GOT3 (cell line): ENCODE measurements at places on chromosomes 11 and 22.

DNA sequence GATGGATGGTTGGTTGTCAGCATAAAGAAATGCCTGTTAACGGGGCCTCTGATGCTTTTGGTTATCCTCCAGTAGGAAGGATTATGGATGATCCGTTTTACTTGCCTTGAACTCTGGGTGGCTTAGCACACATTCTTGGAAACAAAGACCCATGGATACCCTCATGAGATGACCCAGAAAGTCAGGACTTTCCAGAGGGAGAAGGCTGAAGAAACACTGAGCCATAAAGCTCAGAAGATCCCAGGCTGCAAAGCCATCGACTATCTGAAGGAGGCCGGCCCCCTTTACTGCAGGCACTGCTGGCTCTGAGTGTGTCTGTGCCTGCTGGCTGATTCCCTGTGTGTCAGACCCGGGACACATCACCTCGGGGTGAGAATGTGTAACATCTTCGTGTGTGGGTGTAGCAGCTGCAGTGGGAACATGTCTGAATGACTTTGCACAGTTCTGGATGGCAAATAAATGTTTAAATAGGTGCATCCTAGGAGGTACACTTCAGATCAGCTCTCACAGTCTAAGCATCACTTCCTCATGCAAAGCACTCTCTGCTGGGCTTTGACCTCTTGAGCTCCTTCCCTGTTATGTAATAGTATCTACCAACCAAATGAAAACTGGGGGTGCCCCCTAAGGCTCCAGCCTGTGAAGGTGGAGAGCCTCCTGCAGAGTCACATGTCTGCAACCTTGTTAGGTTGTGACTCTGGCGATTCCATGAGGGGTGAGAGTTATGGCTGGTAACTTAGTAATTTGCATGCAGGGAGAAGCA is 1084.9 kb downstream of the TBC1D22A start:
- DNase-seq = no peak

DNA sequence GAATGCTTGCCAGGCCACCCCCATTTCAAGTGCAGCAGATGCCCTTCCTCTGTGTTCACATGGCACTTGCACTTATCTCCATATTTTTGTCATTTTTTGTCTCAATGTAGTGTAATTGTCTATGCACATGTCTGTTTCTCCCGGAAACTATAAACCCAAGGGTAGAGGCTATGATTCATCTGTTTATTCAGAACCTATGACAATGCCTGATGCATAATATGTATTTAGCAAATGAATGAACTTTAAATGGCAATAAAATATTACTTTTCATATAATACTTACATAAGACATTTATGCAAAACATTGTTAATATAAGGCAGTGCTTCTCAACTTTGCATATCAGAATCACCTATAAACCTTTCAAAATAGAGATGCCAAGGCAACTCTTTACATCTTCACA is 6.7 kb downstream of the PAK1 start:
- DNase-seq = no peak

DNA sequence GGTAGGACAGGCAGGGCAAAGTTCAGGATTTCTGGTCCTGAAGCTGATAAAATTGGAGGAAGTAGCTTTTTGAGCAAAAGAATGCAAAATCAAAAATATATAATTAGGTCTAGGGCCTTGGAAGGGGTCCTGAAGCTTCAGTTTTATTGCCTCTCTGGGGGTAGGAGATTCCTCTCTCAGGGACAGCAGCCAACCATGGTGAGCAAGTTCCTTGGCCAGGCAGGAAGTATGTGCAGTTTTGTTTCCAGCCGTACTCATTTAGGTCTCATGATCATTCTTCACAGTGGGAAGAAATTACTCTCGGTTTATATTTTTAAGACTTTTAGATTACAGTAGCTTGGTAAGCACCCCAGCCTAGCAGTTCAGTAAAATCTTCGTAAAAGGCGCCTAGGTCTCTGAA is 2.9 kb upstream of the RAB38 start:
- no peak for DNase-seq

DNA sequence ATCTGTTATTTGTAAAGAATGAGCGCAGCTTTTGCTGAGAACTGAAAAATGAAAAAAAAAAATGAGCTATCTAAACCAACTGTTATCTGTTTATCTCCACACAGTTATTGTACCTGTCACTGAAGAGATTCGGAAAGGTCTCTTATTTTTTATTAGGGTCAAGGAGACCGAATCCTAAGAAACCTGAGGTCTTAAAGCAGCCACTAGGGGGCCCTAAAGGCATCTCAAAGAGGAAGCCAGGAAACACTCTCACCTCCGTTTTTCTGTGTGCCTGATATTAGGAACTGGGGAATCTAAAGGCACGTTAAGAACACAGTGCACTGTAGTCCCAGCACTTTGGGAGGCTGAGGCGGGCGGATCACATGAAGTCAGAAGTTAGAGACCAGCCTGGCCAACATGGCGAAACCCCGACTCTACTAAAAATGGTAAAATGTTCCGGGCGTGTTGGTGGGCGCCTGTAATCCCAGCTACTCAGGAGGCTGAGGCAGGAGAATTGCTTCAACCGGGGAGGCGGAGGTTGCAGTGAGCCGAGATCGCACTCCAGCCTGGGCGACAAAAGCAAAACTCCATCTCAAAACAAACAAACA is 3.5 kb upstream of the LARGE1 start:
- DNase-seq = no peak

DNA sequence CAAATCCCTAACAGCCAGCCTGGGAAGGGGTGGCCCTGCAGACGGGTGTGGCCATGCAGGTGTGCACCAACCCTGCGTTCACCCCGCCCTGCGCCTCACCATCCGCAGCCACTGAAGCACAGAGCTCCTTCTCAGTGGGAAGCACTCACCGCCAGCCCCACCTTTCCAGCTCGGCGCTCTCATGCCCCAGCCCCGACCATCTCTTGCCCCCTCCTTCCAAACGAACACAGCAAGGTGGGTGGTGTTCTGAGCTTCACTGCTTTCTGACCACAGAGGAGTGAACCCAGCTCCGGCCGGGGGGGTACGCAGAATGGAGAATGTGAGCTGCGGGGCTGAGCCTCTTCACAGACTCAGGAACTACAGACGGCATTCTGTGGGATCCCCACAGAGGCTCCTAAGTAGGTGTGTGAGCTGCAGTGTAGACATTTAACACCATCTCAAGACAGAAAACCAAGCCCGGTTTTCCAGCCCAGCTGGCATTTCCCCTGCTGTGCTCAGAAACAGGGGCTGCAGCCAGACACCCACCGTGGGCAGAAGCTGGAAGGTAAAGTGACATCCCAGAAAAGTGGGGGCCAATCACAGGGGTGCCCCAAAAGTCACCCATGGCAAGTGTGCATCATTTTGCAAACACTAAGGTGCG is 88.4 kb upstream of the RTL6 start:
- DNase-seq = no peak

DNA sequence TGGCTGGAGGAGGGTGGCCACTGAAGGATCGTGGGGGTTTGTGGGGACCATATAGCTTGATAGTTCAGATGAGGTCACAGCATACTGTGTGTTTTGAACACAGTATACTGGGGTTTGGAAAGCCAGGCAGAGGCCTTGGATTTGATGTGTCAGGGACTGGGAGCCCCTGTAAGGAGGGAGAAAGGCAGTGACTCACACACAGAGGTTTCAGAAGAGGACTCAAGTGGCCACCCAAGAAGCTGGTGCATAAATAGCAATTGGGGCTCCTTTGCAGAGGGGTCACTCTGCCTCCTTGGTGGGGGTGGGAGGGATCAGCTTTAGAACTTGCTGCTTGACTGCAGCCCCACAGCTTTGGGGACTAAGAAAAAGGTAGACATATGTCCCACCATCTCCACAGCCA is 39.3 kb downstream of the SLC5A1 start:
- DNase-seq = no peak

DNA sequence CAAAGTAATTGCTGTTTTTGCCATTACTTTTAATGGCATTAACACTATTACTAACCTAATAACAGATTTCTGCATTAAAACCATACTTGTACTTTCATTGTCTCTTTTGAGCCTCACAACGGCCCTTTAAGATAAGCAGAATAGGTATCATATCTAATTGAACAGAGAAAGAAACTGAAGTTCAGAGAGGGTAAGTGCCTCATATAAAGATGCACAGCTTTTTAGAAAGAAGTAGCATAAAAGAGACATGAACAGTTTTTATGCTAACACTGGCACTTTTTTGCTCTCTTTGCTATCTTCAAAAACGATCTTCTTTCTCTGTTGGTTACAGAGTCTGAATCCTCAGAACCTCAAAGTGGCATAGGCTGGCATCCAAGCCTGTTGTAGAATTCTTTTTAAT is 102.9 kb upstream of the OR5AK2 start:
- DNase-seq = no peak

DNA sequence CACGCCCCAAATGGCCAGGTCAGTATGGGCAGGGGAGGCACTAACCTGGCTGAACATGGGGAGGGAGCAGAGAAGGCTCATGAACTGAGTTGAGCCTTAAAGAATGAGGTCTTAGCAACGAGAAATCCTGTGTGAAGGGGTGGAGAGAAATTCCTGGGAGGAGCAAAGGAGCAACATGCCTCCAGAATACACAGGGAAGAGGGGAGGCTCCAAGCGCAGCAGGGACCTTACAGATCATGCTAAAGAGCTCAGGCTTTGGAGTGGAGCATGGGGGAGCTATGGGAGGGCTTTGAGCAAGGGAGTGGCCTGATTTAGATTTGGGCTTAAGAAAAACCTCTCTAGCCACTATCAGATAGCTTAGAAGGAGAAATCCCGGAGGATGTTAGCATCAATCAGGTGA is 88.1 kb downstream of the MN1 start:
- no peak for DNase-seq

- no peak for DNase-seq
Observed at GRCh38 chr22:27382947-27383346, 418.6 kb downstream of the MN1 start.

- no peak for DNase-seq
Observed at GRCh38 chr22:36387709-36387958, 133 bp downstream of the MYH9 start.

DNA sequence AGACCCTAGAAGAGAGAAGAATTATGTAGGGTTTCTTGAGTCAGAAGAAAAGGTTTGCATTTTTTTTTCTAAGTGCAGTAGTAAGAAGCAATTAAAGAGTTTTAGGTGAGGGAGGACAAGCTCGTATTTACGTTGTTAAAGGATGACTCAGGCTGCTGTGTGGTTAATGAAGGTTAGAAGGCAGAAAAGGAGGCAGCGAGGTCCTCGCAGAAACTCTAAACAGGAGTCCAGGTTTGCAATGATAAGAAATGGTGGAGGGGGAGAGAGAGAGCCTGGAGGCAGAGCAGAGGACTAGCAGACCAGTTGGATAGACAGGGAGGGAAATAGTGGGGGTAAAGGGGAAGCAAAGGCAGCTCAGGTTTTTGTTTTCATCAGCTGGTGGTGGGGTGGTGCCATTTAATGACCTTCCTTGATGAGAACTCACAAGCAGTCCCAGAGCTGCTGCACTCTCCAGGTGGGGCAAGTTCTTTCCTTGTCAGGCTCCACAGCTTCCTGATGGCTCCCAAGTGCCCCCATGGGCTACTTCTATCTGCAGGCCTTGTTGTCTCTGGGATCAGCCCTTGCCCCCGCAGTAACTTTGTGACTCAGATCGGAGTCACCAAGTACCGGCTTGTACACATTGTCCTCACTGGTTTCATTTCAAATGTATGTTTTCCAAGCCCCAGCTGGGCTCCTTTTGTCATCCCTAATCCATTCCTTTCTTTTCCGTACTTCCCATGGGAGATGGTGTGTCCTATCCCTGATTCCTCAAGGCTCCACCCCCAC is 8.3 kb upstream of the INSC start:
- no peak for DNase-seq

DNA sequence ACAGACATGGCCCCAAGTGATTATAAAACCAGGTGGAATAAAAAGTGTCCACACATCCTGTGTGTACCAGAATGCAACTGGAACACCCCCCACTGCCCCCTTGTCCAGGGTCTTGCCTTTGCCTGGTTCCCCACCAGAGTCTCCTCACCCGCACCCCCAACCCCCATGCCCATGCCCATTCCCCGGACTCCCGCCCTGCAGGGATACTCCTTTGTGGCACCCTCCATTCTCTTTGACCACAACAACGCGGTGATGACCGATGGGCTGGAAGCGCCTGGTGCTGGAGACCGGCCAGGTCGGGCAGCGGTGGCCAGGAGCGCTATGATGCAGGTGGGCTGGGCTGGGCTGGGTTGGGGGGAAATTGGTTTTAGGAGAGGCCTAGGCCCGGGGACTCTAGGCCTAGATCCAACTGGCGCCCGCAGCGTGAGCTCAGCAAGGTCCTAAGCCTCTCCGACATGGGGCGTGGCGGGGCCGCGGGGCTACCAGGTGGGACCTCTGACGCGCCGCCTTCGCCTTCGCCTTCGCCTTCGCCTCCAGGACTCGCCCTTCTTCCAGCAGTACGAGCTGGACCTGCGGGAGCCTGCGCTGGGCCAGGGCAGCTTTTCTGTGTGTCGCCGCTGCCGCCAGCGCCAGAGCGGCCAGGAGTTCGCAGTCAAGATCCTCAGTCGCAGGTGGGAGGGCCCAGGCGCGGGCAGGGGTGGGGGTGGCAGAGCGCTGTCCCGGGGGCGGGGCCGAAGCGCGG is 9.1 kb downstream of the RPS6KA4 start:
- DNase-seq = no peak

DNA sequence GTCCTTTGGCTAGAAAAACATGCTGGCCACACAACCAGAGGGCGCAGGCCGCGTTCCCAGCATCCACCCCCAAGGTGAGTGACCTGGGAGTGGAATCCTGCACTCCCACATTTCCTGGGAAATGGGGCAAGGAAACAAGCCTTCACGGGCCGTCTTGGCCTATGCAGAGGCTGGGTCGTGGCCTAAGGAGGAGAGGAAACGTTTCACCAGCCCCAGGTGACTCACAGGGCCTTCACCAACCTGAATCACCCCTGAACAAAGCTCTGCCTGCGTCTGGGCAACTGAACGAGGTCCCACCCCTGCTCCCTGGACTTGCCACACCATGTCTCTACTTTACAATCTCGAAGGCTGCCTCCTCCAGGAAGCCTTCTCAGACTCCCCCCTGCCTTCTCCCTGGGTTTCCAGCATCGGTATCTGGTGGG is 13.2 kb downstream of the MYH9 start:
- no peak for DNase-seq
